ENCODE measurements at places on chromosomes 1 and 21.

DNA sequence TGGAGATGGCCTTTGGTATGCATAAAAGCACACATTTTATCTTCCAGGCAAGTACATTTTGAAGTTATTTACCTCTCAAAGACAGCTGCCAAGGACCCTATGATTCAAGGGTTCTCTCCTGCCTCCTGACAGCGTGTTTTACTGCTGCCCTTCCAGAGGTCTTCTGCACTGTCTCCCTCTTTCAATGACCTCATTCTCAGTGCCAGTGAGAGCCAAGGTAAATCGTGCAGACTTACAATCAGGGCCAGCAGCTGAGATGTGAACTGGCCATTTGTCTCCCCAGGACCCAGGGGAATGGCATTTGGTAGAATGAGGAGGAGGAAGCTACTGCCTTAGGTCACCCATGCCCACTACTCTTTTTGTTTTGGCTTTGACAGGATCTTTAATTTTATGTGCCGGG, 84.2 kb upstream of the FGGY start:
- H3K4me3 ChIP-seq, result no peak overlapping the region
- no peaks in the 10 kb centered on the region for H3K4me1 ChIP-seq
- no peaks in the 10 kb centered on the region for H3K27me3 ChIP-seq
- H3K36me3 ChIP-seq, result no peaks in the 10 kb centered on the region
- no peak for DNase-seq

- H3K4me1 ChIP-seq, result peaks cover 32% of the 10 kb centered on the region
- peak overlapping the region; percentile 70 for H3K27ac ChIP-seq
- peak; percentile 73 for DNase-seq
- H3K27me3 ChIP-seq, result no peaks in the 10 kb centered on the region
Observed at GRCh38 chr1:58964880-58965279, 181.0 kb upstream of the JUN start.

- H3K36me3 ChIP-seq, result peaks cover 5% of the 10 kb centered on the region
- H3K27ac ChIP-seq, result no peak overlapping the region
- peaks cover 25% of the 10 kb centered on the region for H3K4me1 ChIP-seq
- no peaks in the 10 kb centered on the region for H3K27me3 ChIP-seq
- no peak overlapping the region for H3K4me3 ChIP-seq
- no peak for DNase-seq
Observed at GRCh38 chr1:1275836-1276235, 2.2 kb upstream of the UBE2J2 start.

DNA sequence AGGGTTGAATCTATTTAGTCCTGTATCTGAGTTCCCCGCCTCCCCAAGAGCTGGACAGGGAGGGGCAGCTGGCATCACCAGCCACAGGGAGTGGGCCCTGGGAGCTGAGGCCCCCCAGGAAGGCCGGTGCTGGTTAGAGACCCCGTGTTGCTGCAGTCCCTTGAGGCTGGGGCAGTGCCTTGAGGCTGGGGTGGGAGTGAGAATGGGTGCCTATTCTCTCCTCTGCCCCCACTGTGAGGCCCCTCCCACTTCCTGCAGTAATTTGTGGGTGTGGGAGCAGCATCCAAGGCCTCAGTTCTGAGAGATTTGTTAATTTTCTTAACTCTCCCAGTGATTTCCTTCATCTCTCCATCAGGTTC, 2.5 kb upstream of the TRAPPC3 start:
- H3K4me3 ChIP-seq, result no peak overlapping the region
- H3K36me3 ChIP-seq, result no peaks in the 10 kb centered on the region
- no peak overlapping the region for H3K27ac ChIP-seq
- H3K27me3 ChIP-seq, result no peaks in the 10 kb centered on the region

DNA sequence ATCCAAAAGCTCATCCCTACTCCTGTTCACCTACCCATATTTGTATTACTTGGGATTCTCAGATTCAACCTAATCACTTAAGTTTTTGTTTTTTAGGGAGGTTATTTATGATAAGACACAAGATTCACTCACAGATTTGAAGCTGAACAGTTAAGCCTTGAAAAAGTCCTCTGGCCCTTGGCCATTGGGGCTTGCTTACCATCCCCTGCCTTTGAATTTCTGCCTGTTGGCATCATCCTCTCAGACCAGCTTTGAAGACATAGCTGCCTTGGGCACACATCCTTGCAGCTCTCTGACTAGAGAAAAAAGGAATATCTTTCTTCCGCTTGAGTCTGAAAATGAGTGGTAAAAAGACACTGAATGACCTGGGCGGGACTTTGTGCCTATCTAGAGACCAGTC, 41.8 kb upstream of the RALGPS2 start:
- H3K27me3 ChIP-seq, result no peaks in the 10 kb centered on the region
- no peaks in the 10 kb centered on the region for H3K4me1 ChIP-seq
- no peak for DNase-seq
- H3K4me3 ChIP-seq, result no peak overlapping the region
- H3K36me3 ChIP-seq, result no peaks in the 10 kb centered on the region

DNA sequence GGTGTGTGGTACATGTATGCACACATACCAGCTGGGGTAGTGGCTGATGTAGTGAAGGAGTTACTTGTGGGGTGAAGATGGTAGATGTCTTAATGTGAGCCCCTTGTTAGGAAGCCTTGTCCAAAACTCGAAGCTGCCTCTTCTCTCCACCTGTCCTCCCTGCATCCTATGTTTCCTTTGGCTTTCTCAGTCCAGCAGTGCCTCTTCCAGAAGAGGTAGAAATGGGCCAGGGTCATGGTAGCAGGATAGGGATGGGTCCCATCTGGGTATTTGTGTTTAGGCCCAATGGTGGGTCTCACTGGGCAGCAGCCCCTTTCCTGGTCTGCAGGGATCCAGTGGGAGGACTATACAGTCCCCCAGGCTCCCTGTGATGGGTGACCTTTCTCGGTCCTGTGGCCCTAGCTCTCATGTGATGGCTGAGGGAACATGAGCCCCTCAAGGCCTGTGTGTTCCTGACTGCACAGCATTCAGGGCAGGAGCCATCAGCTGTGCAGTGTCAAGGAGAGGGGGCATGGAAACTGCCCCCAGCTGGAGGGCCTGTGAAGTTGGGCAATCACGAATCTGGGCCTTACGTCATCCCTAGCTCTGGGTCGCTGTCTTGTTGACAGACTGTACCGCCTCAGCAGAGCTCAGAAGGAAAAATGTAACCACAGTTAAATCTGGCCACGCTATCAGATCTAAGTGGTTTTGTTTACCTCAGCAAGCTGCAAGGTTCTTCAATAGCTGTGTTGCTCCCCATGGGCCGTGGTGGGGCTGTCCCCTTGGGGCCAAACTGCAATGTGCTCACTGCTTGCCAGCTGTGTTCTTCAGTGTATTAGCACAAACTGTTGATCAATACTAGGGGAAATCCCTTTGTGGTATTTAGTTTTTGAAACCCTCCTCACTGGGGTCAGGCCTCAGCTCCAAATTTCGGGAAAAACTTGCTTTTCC, 82.7 kb downstream of the NOS1AP start:
- no peaks in the 10 kb centered on the region for H3K27me3 ChIP-seq
- no peak overlapping the region for H3K4me3 ChIP-seq
- DNase-seq, result no peak
- no peaks in the 10 kb centered on the region for H3K36me3 ChIP-seq
- no peaks in the 10 kb centered on the region for H3K4me1 ChIP-seq

- DNase-seq, result no peak
- H3K27me3 ChIP-seq, result no peaks in the 10 kb centered on the region
- no peak overlapping the region for H3K4me3 ChIP-seq
Observed at GRCh38 chr1:78369546-78369945, 121.2 kb upstream of the PTGFR start.

- no peak overlapping the region for H3K4me3 ChIP-seq
- no peak for DNase-seq
- H3K27ac ChIP-seq, result no peak overlapping the region
- no peaks in the 10 kb centered on the region for H3K4me1 ChIP-seq
Observed at GRCh38 chr1:70779571-70779970, 268.0 kb downstream of the PTGER3 start.

Data from large intestine (tissue), 12 donors.